ENCODE measurements at places on chromosomes 3 and 15. TPM values are rescaled to one million over a fixed set of nuclear protein-coding genes. Genes with fewer than 3 reads are reported as not detected.

Gene GOLGA8T
- not detected for total RNA-seq

Gene DAZL
- not detected for total RNA-seq

Gene DHFR2
- total RNA-seq, result 1.5 TPM

Gene TEX55
- total RNA-seq, result not detected

Gene ALDH1A3
- total RNA-seq, result 19.8 TPM

Gene TEX9
- 22.8 TPM for total RNA-seq

Gene ADCY5
- 34.2 TPM for total RNA-seq

Gene ATP8B4
- 34.9 TPM for total RNA-seq
